ENCODE measurements at places on chromosomes 2 and 18. TPM values are rescaled to one million over a fixed set of nuclear protein-coding genes. Genes with fewer than 3 reads are reported as not detected.

ALPG gene
- total RNA-seq: not detected

C2orf15 gene
- total RNA-seq: 16.0 TPM

GPR75 gene
- total RNA-seq: 3.9 TPM

HOXD3 gene
- total RNA-seq: not detected

SERPINB3 gene
- not detected for total RNA-seq

IL36G gene
- total RNA-seq: not detected

SCYGR4 gene
- total RNA-seq: not detected

HES6 gene
- total RNA-seq: 64.7 TPM

PPP1R7 gene
- 46.5 TPM for total RNA-seq

SLC8A1 gene
- 7.1 TPM for total RNA-seq

CD302 gene
- 3.9 TPM for total RNA-seq

RMDN2 gene
- 9.1 TPM for total RNA-seq

IGFBP2 gene
- total RNA-seq: 249 TPM

RFX8 gene
- total RNA-seq: not detected

CNRIP1 gene
- total RNA-seq: not detected

LCT gene
- total RNA-seq: 0.19 TPM

IL36A gene
- not detected for total RNA-seq

ATG16L1 gene
- 29.7 TPM for total RNA-seq

SERPINB5 gene
- total RNA-seq: not detected

AOX1 gene
- 4.1 TPM for total RNA-seq

MYO3B gene
- 0.22 TPM for total RNA-seq

LONRF2 gene
- total RNA-seq: 8.4 TPM

C2orf68 gene
- 71.0 TPM for total RNA-seq

TRIM43 gene
- not detected for total RNA-seq

ZFAND2B gene
- total RNA-seq: 29.3 TPM

CSRNP3 gene
- 10.7 TPM for total RNA-seq

INO80D gene
- total RNA-seq: 26.3 TPM

TRIM43B gene
- not detected for total RNA-seq

LYPD6 gene
- total RNA-seq: 30.1 TPM

CHST10 gene
- 22.1 TPM for total RNA-seq

LYG2 gene
- not detected for total RNA-seq

COL4A3 gene
- 0.34 TPM for total RNA-seq

SAG gene
- not detected for total RNA-seq

DLX2 gene
- total RNA-seq: 3.4 TPM

ALK gene
- not detected for total RNA-seq

LRATD1 gene
- total RNA-seq: 177 TPM

FAM124B gene
- total RNA-seq: not detected

KCNS3 gene
- 8.2 TPM for total RNA-seq

Data from progenitor cell of endocrine pancreas (in vitro differentiated cells).